ENCODE measurements at places on chromosomes 7 and 10.

DNA sequence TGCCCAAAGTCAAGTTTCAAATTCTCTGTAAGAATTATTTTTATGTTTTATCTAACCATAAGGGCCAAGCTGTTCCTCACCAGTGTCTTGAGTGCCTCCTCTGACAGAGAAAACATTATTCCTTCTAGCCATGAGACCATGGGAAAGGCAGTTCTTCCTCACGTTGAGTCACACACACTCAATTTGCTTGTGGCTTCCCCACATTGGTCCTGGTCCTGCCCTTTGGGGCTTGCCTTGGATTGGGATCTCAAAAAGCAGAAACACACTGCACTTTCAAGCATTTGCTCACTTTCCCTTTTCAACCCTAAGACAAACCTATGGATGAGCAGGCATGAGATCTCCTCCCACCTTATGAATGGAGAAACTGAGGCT is 248.3 kb upstream of the IGFBP3 start:
- DNase-seq: no peak

GRCh38 chr7:44798649-44799305 is 2.3 kb downstream of the PPIA start:
- no peak for DNase-seq

DNA sequence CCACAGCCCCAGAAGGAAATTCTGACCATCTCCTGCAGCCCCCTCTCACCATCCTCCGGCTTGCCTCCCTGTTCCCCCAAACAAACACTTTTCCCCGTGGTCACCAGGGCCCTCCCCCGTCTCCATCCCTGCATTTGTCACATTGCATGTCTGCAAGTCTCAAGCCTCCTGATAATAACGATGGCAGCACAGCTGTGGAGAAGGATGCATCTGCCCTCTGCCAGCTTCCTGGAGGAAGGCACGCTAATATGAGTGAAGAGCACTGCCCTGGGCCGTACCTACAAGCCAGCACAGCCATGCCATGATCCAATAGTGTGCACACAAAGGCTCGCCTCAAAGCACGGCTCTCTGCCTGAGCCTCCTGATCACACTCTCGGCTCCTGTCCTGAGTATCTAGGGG is 98.5 kb downstream of the SLIT1 start:
- DNase-seq: no peak

DNA sequence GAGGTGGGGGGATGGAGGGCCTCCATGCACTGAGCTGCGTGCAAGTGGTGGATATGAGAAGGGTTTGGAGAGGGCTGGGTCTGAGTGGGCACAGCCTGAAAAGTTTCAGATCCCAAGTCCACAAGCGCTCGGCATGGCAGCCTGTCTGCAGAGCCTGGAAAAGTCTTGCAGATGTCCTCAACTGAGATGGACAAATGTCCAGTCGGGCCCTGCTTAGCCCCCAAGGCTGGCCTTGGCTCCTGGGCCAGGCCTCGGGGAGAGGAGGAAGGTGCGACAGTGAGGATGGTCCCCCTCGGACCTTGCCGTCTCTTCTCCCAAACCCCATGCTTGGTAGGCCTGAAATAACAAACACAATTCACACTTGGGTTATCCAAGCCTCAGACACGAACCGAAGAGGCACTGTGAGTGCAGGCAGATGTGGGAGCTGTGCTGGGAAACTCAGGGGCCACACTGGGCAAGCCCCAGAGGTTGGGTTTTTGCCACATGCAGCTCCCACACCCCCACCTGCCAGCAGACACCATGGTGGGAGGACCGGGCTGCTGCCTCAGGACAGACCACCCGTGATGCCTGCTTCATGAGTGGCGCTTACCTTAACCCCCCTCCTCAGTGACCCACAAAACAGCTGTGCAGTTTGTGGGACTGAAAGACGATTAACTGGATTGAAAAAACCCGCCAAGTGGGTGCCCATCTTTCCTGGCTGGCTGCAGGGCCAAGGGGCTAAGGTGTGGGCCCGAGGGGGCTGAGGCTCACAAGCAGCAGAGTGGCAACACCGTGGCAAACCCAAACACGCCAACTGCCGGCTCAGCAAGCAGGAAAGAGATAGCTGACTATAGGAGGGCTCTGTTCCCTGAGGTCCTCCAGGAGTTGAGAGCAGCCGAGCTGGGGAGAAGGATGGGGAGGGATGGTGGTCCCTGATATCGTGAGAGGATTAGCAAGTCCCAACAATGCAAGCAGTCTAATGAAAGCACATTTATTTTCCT is 156.8 kb downstream of the RNF216 start:
- DNase-seq: no peak

DNA sequence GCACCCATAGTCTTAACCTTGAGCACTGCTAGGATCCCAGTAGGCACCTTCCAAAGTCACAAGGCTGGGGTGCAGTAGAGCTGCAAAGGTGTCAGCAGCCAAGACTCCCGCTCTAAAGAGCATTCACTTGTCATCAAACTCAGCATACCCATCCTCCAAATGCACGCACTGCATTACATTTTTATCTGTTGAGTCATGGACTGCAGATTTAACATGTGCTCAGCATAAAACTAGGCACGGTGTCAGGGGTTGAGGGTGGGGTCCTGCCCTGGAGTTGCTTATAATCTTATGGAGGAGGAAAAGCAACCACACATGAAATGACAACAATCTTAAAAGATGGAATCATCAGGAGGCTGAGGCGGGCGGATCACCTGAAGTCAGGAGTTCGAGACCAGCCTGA is 102.6 kb downstream of the PARP12 start:
- DNase-seq: no peak

GRCh38 chr7:29937132-29937531 is 52.5 kb downstream of the SCRN1 start:
- no peak for DNase-seq

DNA sequence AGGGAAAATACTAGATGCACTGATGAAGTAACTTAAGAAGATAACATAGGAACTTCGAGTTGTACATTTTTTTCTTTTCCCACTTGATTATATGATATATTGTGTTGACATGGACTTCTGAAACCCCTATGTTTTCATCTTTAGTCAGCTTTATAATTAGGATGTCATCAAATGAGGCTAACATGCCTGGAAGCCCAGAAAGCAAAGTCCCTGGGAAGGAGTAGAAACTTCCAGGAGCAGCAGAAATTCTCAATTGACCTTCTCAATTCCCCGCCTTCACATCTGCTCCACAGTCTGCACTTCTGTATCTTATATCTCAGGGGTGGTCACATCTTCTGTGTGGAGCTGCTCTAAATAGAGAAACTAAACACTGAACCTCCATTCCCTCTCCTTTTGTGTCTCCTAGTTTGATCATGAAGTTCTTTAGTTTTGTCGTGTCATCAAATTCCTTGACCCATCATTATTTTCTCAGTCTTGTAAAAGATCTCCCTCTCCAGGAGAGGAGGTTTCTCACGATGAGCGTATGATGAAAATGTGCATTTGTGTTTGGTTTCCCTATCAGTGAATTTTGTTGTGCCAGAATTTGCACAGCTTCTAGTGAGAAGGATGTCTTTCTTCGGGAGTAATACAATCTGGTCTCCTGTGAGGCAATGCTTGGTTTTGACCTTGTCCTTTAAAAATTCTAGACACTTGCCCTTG is 303.3 kb downstream of the SUGCT start:
- no peak for DNase-seq

GRCh38 chr10:30529373-30529998 is 95.5 kb downstream of the MAP3K8 start:
- no peak for DNase-seq

DNA sequence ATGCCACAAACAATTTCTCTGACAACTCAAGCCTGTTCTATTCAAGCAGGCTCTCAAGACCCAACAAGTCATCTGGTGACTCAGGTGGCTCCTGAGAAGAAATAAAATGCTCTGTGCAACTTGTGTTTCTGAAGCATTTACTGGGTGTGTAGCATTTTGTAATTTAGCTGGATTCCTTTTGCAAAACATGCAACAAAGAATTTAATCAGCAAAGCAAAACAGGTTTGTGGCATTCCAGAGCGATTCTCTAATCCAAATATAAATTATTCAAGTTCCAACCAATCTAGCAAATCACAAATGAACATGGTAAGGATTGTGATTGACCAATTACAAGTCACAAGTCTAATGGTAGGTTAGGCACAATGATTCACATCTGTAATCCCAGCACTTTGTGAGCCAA is 39.8 kb upstream of the C10orf67 start:
- no peak for DNase-seq

- DNase-seq: no peak
These were observed 31.0 kb upstream of the PWWP2B start for GRCh38 chr10:132366006-132366405.

GRCh38 chr10:79390551-79391229 is 43.4 kb downstream of the PPIF start:
- peak; percentile 39 for DNase-seq

DNA sequence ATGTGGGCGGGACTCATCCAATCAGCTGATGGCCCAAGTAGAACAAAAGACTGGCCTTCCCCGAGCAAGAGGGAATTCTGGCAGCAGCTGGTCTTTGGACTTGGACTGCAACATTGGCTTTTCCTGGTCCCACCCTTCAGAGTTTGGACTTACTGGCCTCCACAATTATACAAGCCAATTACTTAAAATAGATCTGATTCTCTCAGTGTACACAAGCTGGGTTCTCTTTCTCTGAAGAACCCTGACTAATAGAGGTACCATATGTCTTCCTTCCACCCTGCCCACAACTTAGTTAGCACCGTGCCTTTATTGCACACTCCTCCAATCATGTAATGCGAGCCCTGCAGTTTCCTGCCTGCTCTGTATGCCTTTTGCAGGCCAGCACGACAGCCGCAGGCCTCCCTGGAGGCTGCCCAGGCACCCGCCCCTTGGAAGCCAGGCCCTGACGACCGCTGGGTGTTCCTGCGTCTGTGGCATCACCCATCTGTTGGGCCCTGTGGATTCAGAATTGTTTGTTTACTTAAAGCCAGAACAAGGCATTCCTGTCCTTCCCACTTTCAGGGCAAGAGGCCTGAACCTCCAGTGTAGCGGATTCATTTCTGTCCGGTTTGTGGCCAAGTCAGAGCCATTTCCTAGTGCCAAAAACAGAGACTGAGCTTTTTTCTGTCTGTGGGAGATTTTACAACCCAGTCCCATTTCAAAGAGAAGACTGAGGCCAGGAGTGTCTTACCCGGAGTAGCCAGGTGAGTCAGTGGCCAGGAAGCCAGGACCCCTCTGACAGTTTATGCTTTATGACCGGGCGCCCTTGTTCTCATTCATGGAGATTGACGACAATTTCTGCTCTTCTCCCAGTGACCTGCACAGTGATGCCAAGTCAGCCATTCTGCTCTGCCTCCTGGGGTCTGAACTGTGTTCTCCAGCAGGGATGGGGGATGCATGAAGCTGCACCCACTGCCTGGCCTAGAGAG is 968 bp upstream of the INMT start:
- DNase-seq: peak; percentile 84

DNA sequence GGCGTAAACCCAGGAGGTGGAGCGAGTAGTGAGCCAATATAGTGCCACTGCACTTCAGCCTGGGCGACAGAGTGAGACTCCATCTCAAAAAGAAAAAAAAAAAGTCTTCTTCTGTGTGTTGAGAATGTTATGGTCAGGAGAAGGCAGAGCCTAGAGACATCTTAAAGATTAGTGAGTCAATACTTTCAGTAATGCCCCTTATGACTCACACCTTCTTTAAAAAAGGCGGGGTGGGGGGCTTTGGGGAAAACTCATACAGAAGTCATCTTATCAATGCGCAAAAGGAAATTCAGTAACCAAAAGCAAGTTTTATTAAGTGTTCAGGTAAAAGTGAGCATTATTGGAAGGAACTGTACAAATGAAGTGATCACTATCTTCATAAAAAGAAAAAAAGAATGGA is 1369.8 kb upstream of the LRRTM3 start:
- no peak for DNase-seq

DNA sequence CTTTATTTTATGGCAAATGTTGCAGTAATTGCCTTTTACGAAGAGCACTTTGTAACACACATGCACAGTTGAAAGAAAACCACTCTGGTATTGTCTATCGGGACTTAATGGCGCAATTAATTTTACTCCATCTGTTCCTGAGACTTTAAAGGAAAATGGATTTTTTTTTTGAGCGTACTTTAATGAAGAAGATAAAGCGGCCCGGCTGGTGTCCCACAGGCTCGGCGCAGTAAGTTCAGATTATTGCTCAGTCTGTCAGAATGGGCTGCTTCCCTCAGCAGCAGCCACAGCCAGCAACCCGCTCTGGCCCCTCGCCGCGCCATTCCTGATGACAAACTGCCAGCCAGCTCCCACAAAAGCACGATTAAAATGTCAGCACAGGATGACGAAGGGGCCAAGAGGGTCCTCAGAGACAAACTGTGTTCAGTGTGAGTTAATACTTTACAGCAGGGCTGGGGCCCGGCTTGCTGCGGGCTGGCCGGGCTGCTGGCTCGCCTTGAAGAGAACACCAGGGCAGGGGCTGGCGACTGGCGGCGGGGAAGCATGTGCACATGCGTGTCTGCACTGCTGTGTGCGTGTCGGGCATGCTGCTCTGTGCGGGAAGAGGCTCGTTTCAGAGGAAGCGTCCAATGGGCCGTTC is 501.0 kb upstream of the GALNT17 start:
- peak; percentile 83 for DNase-seq

- DNase-seq: no peak
These were observed 10.3 kb upstream of the CPA1 start for GRCh38 chr7:130369831-130370550.

GRCh38 chr7:94445696-94446194 is 51.0 kb downstream of the COL1A2 start:
- no peak for DNase-seq

- DNase-seq: no peak
These were observed 30.0 kb downstream of the PRLHR start for GRCh38 chr10:118565301-118566075.

GRCh38 chr7:135326636-135327280 is 93.1 kb downstream of the STRA8 start:
- no peak for DNase-seq

DNA sequence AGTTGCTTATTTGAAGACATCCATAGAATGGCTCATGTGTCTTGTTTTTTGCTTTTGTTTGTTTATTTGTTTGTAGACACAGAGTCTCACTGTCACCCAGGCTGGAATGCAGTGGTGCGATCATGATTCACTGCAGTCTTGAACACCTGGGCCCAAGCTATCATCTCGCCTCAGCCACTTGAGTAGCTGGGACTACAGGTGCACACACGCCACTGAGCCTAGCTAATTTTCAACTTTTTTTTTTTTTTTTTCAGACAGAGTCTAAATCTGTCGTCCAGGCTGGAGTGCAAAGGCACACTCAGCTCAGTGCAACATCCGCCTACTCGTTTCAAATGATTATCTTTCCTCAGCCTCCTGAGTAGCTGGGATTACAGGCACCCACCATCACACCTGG is 83.3 kb upstream of the KLF6 start:
- no peak for DNase-seq

DNA sequence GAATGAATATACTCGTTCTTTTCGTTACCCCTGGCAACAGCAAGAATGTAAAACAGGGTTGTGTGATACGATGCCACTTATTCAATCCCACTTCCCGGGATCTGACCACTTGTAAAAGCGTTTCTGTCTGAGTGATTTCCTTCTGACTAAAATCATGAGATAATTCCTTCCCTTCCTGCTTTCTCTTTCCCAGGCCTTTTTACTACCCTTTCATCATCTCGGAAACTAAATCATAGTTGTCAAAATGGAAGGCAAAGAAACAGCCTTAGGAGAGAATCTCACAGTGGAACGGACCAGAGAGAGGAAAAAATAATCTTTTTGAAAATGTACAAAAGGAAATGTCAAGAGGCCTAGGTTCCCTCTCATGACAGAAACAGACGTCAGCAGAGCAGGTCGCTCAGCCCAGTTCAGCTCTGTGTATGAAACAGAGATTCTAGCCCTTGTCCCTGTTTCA is 29.8 kb downstream of the DIP2C start:
- DNase-seq: no peak

- no peak for DNase-seq
These were observed 36.9 kb downstream of the AKR1B1 start for GRCh38 chr7:134422008-134422407.

Measured in right forelimb (tissue), 1 donor.